ENCODE measurements at places on chromosomes 16 and 17.

DNA sequence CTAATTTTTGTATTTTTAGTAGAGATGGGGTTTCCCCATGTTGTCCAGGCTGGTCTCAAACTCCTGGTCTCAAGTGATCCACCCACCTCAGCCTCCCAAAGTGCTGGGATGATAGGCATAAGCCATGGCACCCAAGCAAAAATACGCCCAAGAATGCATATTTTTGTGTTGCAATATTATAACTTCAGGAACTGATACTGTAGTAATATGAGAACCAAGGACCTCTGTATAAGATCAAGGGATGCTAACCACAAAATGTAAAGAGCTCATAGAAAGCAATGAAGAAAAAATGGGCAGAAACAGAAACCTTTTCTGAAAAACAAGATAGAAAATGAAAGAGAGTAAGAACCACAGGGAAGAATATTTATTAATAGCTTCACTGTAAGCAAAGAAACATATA lies 183.6 kb upstream of the RPL38 start:
- no peak for DNase-seq

- DNase-seq, result no peak
Observed at GRCh38 chr17:82677353-82677925, 21.1 kb downstream of the RAB40B start.

DNA sequence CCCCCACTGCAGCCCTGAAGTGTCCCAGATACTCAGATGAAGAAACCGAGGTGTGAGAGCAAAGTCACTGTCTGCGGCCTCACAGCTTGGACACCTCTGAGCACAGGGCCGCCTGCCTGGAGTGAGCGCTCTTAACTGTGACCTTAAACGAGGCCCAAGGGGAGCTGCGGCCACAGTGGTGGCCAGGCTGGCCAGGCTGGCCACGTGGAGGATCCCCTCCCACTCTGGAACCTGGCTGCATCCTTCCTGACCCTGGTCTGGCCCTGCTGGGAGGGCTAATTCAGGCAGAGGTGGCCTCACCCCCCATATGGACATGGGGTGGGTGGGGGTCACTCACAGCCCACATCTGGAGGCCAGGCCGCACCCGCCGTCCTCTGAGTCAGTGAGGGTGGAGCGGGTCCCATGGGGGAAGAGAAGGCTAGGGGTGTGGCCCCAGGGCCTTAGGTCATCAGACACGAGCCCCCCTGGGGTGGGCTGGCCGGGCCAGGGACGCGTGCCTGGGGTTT lies 6.6 kb downstream of the VASN start:
- no peak for DNase-seq

DNA sequence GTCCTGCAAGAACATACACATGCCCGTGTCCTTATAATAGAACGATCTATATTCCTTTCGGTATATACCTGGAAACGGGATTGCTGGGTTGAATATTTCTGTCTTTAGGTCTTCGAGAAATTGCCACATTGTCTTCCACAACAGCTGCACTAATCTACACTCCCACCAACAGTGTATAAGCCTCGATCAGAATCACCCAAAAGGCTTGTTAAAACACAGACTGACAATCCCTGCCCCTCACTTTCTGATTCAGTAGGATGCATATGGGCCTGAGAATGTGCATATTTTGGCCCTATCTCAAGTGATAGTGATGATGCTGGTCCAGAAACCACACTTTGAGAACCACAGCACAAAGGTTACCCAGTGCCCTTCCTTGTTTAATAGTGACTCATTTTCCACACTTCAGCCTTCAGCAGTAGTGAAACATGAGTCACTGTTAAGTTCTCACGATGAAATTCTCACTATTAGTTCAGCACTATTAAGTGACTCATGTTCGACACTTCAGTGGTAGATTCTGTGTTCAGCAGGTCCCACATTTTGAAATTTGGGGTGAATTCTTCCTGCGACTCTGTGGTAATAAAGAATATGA lies 215.6 kb downstream of the GRIN2A start:
- DNase-seq, result no peak

GRCh38 chr17:45293413-45294211 lies 23.2 kb downstream of the MAP3K14 start:
- no peak for DNase-seq

DNA sequence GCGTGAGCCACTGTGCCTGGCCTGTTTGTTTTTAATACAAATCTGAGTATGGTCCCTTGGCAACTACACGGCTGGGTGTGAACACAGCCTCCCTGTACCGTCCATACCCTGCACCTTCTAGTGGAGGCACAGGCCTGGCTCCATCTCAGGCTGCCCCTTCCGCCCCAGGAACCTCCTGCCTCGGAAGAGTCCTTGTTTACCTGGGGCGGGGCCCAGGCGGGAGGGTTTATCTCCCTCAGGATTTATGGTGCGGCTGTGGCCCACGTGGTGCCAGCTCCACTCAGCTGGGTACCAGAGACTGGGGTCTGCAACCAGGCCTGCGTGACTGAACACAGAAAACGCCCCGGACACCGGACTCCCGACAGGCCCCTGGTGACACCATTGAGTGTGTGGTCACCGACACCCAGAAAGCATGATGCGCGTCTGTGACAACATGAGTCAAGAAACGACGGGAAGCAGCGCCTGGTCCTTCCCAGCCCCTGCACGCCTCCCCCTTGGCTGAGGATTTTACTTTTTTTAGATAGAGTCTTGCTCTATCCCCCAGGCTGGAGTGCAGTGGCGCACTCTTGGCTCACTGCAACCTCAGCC lies 19.0 kb downstream of the UNKL start:
- no peak for DNase-seq

DNA sequence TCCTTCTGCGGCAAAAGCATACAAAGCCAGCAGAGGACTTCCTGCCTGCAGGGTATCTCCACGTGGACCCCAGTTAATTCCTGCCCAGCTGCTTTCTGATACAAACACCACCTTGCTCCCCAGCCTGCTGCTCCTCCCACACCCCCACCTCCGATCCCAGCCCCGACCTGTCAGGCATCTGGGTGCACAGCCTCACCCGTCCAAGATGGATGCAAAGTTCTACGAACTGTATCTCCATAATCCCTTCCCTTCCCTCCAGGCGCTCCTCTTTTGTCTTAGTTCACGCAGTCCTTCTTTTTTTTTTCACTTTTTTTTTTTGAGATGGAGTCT lies 15.6 kb upstream of the FOXJ1 start:
- no peak for DNase-seq

Measured in T47D (cell line).